Smooth muscle cell of the coronary artery (primary cell): ENCODE measurements at places on chromosomes 6 and 20. TPM values are rescaled to one million over a fixed set of nuclear protein-coding genes. Genes with fewer than 3 reads are reported as not detected.

PHACTR2 gene
- 16.0 and 77.6 TPM in 2 replicates for total RNA-seq

IL20RA gene
- 0.12 TPM in 1 of 2 replicates, not detected in the other for total RNA-seq

SASH1 gene
- 50.9 and 85.2 TPM in 2 replicates for total RNA-seq

FUT9 gene
- not detected in 2 replicates for total RNA-seq

KCNK17 gene
- not detected in 2 replicates for total RNA-seq

SNTA1 gene
- total RNA-seq: 27.0 and 40.6 TPM in 2 replicates

CAGE1 gene
- 0.08 and 0.12 TPM in 2 replicates for total RNA-seq

ACTL10 gene
- 1.5 and 2.8 TPM in 2 replicates for total RNA-seq
